Caudate nucleus (tissue), 63 donors: ENCODE measurements at places on chromosomes 16 and 17.
A peak's percentile ranks its signal among the peaks of the same experiment; 100 is the strongest.

- peak; percentile 53 for DNase-seq
Observed at GRCh38 chr17:42519546-42520491, 16.2 kb upstream of the NAGLU start.

DNA sequence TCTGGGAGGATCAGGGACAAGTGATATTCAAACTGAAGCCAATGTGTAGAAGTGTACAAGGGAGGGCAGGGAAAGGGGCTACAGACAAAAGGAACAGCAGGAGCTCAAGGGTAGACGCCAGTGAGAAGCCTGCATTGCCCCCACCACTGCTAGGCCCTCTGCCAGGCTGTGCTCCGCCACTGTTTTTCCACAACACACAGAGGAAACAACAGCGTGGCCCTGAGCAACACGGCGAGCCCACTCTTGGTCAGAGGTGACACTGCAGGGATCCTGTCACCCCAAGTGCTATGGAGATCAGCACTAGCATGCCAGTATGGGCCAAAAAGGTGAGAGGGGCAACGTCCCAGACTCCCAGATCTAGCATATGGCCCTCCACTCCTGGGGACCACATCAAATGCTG is 23.4 kb downstream of the MYO18A start:
- DNase-seq, result no peak

GRCh38 chr17:42659079-42659931 is at the start of gene TUBG2:
Gene TUBG2 (plus strand): TSS chr17:42659284. CDS start chr17:42659504, 220 bp downstream.
- peak; percentile 72 for DNase-seq

DNA sequence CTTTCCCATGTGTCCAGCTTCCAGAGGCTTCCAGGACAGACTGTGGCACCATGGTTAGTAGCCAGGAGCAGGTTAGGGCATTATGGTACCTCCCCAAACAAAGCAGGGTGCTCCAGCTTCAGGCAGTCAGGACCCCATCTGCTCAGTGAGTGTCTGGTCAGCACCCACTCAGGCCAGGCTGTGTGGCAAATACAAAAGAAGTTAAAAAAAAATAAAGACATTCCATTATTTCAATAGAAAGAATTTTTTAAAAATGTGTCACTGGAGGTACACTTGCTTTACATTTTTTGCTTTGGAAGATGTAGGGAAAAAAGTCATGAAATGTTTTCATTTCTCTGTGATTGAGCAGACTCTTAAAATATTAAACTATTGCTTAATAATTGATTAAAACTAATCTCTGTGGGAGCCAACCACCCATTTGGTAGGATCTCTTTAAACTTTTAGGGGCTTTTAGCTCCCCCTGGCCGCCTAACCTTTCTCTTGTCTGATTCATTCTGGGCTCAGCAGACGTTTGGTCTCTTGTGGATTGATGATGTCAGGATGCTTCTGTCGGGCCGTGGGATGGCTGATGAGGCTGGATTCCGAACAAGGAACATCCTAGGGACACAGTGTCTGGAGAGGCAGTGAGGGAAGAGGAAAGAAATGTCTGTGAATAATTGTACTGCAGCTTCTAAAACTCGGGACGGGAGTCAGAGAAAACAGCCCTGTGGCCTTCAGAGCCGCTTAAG is 28.4 kb upstream of the NPTX1 start:
- DNase-seq, result no peak

- DNase-seq, result no peak
Observed at GRCh38 chr17:77487211-77487629, 346.5 kb downstream of the SEC14L1 start.

- DNase-seq, result no peak
Observed at GRCh38 chr17:37823996-37824395, 79.1 kb upstream of the HNF1B start.

GRCh38 chr17:65433157-65433556 is 128.3 kb downstream of the AXIN2 start:
- no peak for DNase-seq

DNA sequence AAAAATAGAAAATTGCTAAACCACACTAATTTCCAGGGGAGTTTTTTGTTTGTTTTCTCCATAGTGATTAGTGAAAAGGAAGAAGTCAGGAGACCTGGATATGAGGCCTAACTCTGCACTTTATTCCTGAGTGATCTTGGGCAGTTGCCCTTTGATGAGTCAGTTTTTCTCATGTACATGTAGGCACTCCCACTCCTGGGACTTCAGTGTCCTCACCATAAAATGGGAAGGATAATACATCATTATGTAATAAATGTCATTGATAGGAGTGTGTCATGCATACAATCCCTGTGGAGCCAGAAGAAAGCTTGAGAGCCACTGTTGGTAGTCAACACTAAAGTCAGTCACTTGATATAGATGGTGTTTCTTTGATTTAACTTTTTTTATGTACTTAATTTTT is 32.5 kb downstream of the WIPF2 start:
- no peak for DNase-seq

- no peak for DNase-seq
Observed at GRCh38 chr17:29514792-29515191, 52.0 kb downstream of the ABHD15 start.

DNA sequence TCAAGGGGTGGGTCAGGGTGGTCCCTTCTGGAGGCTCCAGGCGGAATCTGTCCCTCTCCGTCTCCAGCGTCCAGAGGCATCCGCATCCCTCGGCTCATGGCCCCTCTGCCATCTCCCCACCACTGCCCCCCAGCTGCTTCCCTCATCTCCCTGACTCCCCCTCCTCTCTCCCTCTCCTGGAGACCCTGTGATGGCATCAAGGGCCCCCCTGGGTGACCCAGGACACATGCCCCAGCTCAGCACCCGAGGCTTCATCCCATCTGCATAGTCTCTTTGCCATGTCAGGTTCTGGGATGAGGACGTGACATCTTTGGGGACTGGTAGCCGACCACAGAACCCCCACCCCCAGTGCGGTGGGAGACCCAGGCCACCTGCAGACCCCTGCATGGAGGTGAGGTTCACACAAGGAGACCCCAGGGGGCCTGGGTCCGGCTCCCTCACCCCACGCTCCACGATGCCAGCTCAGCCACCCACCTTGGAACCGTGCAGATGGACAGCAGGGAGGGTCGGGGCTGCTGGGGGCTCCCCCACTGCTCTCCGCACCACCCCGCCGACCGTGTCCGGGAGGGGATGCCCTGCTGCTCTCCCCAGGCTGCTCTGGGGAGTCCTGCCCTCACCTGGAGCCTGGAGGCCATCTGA is 3.8 kb downstream of the SECTM1 start:
- no peak for DNase-seq

DNA sequence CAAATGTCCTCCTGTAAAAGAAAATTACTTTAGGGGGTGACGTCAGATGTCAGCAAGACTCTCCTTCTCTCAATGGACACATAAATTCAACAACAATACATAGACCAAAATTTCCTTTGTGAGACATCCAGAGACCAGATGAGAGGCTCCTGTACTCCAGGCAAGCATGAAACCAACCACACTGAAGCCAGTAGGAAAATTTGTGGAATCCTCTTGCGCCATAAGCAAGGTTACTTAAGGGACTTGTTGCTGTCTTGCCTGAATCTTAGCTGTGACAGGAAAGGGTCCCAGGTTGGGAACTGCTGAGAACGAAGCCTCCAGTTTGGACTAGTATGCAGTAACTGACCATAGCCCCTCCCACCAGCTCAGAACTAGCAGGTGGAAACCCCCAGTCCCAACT is 56.0 kb downstream of the CEP112 start:
- DNase-seq, result no peak

DNA sequence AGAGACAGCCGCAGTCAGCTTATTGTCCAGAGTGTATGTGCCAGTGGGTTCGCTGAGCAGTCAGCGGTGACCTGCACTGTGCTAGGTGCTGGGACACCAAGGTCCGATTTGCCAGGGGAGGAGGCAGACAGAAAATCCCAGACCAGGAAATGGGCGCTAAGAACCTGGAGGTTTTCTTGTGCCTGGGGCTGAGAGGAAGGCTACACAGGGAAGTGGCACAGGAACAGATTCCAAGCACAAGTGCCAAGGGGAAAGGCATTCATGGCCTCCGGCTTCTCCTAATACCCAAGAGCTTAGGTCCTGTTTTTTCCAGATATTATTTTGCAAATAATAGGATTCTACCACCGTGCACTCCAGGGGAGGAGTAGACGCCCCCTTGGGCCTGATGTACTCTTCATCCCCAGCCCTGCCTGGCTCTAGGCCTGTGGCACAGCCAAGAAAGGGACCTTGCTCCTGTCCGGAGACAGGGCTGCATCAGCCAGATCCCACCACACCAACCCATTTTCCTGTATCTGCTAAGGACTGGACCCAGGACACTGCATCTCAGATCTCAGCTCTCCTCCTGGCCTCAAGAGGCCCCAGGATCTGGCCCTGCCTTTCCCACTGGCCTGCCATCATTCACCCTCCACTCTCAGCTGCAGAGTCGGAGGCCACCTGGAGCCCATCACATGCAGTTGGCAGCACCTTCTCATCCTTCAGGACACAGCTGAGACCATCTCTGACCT is 187.2 kb downstream of the NTN1 start:
- DNase-seq, result no peak

- no peak for DNase-seq
Observed at GRCh38 chr17:32266389-32267301, 1.0 kb downstream of the RHBDL3 start.

GRCh38 chr16:88616320-88616719 is 22.1 kb upstream of the IL17C start:
- DNase-seq, result no peak

GRCh38 chr17:27158382-27158781 is 135.5 kb upstream of the WSB1 start:
- DNase-seq, result no peak

GRCh38 chr16:31298958-31299357 is 39.2 kb downstream of the ITGAM start:
- no peak for DNase-seq

DNA sequence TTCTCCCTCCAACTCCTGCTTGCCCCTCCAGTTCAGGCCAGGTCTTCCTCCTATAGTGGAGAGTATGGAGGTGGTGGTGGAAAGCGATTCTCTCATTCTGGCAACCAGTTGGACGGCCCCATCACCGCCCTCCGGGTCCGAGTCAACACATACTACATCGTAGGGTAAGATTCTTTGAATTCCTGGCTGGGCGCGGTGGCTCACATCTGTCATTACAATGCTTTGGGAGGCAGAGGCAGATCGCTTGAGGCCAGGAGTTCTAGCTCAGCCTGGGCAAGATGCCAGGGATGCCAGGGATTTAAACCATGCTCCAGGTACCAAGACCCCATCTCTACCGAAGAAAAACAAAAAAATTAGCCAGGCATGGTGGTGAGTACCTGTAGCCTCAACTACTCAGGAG is 1.4 kb downstream of the ZG16 start:
- DNase-seq, result no peak

DNA sequence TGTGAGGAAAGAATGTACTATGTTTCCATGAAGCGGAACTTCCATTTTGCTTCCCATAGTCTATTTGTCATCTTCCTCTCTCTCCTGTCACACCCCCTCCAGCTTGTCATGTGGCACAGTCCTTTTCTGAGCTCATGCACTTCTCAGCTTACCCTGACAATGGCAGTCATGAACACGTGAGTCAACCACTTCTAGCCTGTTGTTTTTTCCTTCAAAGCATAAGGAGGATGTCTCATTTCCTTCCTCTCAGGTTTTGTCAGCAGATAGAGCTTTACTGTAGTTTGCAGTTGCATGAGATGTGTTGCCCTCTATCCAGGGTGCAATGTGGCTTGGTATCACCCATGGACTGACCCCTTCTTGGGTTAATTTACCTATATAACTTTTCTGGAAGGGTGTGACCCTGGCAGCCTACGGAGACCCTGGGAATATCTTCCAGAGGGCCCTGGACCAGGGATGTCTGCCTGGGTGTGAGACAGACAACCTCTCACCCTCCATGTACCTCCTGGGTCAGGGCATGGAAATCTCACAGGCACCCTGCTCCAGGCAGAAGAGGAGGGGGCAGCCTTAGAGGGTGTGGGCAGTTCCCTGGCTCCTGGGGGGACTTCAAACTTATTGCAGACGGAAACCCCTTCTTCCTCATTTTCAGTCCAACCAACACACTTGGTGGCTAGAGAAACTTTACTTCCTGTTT is 4.0 kb upstream of the ZNF267 start:
- no peak for DNase-seq

DNA sequence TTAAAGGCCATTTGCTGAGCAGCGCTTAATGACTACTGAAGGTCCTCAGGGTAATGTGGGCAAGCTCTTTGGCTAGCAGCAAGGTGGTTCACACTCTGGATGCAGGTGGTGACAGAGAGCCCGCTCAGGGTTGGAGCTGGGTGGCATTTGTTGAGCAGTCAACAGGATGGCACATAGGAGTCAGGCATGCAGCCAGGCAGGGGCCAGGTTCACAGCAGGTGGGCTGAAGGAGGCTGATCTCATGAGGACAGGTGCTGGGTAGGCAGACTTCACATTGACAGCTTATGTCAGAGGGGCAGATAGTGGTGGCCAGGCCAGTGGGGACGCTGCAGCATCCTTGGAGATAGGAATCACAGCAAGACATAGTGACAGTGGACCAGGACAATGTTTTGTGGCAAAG is 4.5 kb downstream of the KRTAP3-1 start:
- no peak for DNase-seq

DNA sequence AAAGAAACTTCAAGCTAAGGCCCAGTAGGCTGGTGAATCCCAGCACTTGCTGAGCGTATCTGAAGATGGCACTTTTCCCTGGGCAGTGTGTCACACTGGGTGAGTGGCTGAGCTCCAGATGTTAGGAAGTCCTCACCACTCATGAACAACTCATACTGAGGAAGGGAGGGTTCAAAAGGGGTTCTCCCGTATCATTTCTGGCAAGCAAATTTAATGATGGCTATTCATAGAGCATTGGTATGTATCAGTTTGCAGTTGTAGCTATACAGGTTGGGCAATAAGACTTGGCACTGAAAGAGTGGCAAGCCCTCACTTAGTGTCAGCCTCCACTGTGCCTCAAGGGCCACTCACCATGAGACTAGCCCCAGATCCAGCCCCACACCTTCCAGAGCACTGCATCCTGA is 10.7 kb downstream of the GFOD2 start:
- no peak for DNase-seq
